WTC11 (cell line): ENCODE measurements at places on chromosomes 2 and 18. TPM values are rescaled to one million over a fixed set of nuclear protein-coding genes. Genes with fewer than 3 reads are reported as not detected.

DNA sequence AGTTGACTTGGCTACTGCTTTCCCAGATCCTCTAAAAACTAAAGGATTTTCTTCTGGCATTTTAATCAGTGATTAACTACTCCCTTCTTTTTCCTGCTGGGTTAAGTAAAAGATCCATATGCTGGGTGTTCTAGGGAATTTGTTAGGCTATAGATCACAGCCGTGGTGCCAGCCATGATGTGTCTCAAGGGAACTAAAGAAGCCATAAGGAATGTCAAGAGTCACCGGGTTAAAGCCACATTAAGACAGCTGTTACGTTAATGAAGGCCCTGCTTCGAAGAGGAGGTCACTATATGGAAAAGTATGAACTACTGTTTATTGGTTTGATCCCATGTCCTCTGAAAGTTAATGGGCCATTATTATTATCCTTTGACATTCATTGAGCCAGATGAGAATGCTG lies 70.7 kb downstream of the PAX3 start:
- no peak for DNase-seq
- no peaks in the 10 kb centered on the region; the same call in 1 of the 2 replicates for H3K4me1 ChIP-seq
- H3K27me3 ChIP-seq, result no peaks in the 10 kb centered on the region
- no peaks in the 10 kb centered on the region for H3K36me3 ChIP-seq

DNA sequence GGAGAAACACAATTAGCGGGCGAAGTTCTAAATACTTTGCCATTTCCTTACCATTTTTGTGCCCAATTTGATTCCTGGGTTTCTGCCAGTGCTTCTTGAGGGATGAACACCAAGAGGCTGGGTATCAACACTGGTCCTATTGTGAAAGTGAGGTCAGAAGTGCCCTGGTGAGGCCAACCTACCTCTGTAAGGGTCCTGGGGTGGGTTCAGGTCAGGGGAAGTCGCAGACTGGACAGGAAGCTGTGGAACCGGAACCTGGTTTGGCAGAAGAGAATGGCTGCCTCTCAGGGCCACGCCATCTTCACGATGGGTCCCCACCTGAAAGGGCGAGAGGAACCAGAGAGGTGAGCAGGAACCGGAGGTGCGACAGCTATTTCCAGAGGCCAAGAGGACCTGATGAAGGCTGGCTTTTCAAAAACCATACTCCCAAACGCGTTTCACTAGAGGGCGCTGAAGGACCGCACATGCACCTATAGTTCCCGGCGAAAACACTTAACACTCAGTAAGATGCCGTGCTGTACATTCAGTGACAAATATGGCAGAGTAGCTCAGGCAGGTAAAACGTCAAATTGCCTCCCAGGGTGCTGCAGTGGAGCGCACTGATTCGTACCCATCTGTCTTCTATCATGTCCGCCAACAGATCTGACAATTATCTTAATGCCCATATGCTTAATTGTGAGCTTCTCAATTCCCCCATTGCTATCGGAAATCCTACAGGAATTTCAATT lies 275.3 kb upstream of the CCDC68 start:
- no peak overlapping the region; the same call in 1 of the 2 replicates for H3K27ac ChIP-seq
- H3K36me3 ChIP-seq, result peaks cover 45% of the 10 kb centered on the region
- peak; percentile 82 for DNase-seq

DNA sequence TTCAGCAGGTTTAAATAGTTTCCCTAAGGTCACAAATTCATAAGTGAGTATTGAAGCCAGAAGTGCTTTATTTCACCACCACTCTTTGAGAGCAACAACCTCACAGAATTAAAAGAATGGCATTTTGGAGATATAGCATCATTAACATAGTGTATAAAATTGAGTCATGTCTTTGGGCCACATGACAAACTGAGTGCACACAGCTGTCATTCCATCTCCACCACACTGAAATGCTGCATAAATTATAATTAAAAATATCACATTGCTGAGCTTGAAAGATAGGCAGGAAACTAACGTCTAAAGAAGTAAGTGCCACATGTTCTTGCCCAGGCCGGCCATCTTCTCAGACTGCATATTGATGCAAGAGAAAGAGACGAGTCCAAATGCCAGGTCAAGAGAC lies 897.9 kb upstream of the CNTNAP5 start:
- no peaks in the 10 kb centered on the region; the same call in 1 of the 2 replicates for H3K27me3 ChIP-seq
- DNase-seq, result no peak
- H3K4me3 ChIP-seq, result no peak overlapping the region

DNA sequence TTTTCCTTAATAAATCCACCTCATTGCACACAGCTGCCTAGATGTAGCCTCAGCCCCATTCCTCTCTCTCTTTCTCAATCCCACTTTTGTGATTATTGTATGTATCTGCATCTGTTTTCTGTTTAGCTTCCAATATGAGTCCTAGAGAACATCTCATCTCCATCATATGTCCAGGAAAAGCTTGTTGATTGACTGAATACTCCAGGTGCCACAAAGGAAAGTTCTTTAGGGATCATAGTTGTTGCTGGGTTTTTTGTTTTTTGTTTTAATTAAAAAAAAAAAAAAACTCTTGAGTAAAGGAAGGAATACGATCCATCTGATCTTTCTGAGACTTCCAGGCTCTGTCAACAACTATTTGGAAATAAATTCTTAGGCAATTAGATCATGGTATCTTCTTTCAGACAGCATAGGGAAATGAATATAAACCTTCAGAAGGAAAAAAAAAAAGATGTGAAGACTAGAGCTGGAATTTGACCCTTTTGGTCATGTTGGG lies 42.5 kb downstream of the KIAA2012 start:
- no peak overlapping the region for H3K4me3 ChIP-seq
- no peak overlapping the region for H3K27ac ChIP-seq
- H3K27me3 ChIP-seq, result no peaks in the 10 kb centered on the region; the same call in 1 of the 2 replicates
- DNase-seq, result no peak
- peaks cover 7% of the 10 kb centered on the region for H3K36me3 ChIP-seq

ASXL3 gene
- total RNA-seq, result 0.35 to 0.76 TPM (median 0.66 TPM) in 3 replicates
